ENCODE measurements at places on chromosomes 1 and 21.

GRCh38 chr1:119870917-119871596 is 25.3 kb downstream of the ADAM30 start:
- peak; percentile 8 for DNase-seq

DNA sequence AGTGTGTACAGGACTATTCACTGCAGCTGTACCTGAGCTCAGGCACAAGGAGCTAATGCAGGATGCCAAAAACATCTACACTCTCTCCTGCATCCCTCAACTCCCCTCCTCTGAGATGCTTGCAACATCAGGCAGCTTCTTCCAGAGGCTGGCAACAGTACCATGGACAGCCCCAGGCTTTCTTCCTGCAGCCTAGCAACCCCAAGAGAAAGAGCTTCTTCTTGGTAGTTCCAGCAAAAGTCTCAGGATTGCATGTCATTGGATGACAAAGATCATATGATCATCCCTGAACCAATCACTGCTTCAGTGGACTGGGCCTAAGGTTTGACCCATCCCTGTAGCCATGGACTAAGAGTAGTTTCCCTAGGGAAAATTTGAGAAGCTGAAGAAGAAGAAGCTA is 46.7 kb downstream of the CAMK2N1 start:
- DNase-seq: no peak

GRCh38 chr1:156644640-156645039 is 2.7 kb downstream of the BCAN start:
- DNase-seq: no peak

DNA sequence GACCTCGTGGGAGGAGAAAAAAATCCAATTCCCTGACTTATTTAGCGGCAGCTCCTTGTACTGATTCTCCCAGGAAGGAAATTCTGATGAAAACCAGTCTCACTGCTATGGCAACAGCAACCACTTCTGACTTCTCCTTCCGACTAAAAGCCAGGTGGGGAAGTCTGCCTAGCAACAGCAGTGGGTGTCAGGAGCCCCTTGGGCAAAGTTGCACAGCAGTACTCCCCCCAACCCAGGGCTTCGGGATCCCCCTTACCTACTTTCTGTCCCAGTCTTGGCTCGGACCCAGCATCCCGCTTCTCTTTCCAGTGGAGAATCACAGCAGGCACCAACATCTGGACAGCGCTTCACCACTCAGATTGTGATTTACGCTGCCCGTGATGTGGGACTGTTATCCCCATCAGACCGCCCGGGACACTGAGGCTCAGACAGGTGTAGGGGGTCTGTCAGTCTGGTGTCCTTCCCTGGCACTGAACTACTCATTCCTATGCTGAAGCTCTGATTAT is 24.6 kb downstream of the NKAIN1 start:
- no peak for DNase-seq

DNA sequence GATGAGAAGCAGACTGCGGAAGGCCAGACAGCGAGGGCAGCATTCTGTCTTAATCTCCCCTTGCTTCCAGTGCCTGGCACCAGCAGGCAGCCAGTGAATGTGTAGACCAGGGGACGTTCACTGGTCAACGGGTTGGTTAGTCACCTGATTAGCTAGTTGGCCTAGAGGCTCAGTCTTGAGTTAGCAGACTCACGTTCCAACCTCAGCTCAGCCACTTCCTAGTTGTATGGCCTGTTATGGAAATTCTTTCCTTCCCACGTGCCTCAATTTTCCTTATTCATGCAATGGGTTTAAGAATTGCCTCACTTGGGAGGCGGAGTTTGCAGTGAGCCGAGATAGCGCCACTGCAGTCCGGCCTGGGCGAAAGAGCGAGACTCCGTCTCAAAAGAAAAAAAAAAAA is 249.6 kb upstream of the TMEM51 start:
- no peak for DNase-seq

GRCh38 chr1:178877896-178878295 is 7.0 kb upstream of the ANGPTL1 start:
- DNase-seq: no peak

DNA sequence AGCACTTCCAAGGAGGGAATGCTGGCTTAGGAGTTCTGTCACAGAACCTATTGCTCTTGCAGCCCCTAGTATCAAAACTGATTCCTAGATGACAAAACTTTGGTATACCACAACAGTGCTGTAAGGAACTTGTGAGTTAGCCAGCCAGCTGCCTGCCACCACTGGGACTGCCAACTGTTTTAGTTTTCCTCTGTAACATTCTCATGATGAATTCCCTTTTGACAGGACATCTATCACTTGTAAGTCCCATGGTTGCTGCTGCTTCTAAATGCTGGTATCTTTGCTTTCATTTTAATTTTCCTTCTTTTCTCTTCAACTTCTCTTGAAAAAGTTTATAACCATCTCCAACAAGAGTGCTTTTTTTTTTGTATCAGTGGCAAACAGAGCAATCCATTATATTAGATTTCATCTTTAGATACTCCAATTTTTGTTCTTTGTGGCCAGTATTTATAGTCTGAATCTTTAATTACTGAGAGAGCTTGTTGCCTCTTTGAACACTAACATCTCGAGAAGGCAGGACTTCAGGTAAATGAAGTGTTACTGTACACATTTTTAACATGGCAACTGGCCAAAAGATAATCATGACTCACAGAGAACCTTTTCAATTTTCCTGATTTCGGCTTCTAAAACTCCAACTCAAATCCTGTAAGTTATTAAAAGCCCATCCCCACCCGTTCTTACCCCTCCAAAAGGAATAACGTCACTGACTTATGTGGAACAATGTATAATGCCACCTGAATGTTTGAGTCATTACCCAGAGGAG is 19.8 kb downstream of the DBT start:
- DNase-seq: no peak

GRCh38 chr1:56469640-56470371 is 109.6 kb downstream of the PLPP3 start:
- DNase-seq: no peak

DNA sequence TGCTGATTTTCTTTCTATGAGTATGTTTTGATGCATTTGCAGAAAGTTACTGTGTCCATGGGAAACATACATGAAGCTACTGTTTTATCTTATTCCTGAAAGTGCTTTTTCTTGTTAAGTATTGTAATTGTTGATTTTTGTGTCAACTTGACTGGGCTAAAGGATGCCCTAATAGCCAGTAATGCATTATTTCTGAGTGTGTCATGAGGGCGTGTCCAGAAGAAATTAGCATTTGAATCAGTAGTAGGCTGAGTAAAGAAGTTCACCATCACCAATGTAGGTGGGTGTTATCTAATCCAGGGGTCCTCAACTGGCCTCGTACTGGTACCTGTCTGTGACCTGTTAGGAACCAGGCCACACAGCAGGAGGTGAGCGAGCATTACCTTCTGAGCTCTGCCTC is 760.2 kb downstream of the PLA2G4A start:
- no peak for DNase-seq

DNA sequence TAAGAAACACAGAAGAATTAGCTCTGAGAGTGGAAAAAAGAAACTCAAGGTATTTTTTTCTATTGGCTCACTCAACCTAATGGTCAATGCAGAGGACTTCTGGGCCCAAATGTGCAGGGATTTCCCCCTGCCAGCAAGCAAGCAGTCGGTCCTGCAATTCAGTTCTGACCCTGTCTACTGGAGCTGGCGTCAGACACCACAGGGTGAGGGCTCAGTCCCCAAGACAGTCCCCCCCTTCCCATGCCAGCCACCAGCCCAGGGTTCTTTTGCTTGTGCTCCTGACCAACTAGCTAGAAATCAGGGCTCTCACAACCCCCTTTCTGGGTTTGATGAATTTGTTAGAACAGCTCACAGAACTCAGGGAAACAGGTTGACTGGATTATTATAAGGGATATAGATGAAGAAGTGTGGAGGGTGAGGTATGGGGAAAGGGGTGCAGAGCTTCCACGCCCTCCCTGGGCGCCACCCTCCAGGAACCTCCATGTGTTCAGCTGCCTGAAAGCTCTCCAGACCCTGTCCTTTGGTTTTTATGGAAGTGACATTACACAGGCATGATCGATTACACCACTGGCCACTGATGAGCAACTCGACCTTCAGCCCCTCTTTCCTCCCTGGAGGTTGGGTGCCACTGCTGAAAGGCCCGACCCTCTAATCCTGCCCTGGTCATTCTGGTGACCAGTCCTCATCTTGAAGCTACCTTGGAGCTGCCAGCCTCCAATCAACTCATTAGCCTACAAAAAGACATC is 22.5 kb upstream of the PWP2 start:
- DNase-seq: no peak

- peak; percentile 15 for DNase-seq
Observed at GRCh38 chr1:3012456-3013291, 8.6 kb upstream of the ACTRT2 start.

DNA sequence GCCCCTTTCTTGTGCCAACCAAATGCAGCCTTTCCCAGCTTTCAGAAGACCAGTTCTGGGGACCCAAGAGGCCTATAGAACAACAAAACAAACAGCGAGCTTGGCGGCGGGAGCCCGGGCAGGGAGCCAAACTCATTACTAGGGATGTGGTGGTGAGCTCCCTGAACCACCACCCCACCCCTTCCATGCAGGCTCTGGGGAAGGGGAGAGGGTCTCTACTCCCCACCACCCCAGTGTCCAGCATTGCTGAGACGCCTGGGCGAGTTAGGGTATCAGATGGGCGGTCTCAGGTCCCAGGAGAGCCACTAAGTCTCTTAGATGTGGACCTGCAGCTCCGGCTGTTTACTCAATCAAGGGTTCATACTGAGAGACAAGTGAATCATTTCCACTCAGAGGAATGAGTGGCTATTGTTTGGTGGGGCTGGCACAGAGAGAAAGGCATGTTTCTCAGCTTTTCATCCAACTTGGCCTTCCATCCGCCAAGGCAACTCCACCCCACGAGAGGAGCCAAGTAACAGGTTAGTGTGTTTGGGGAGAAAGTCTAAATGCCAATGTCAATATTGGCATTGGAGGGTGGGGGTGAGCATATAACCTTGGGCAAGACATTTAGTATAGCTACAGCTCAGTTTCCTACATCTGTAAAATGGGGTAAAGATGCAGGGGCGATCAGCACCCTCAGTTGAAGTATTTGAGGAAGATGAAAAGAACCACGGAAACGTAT is 40.9 kb downstream of the PLXNA2 start:
- DNase-seq: no peak

- no peak for DNase-seq
Observed at GRCh38 chr21:26461500-26461899, 111.6 kb downstream of the CYYR1 start.

GRCh38 chr1:33045246-33045645 is 8.6 kb upstream of the AK2 start:
- no peak for DNase-seq

DNA sequence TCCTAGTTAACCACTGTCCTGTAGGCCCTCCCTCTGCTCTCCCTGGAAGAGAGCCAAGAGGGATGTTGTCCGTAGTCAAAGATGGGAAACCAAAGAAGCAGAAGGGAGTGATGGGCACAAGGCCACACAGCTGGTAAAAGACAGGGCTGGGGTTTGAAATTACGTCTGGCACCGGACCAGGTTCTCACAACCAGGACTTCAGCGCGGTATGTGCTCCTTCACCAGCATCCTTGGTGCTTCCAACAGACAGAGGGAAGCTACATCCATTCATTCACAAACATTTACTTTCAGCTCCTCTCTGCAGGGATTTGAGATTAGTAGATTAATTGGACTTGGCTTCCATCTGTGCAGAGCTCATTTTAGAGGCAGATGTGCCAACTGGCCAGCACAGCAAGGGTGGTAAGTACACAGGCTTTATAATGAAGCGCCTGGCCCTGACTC is 191.2 kb downstream of the TRABD2B start:
- DNase-seq: no peak

GRCh38 chr1:74396933-74397332 is 115.5 kb downstream of the LRRC53 start:
- no peak for DNase-seq

DNA sequence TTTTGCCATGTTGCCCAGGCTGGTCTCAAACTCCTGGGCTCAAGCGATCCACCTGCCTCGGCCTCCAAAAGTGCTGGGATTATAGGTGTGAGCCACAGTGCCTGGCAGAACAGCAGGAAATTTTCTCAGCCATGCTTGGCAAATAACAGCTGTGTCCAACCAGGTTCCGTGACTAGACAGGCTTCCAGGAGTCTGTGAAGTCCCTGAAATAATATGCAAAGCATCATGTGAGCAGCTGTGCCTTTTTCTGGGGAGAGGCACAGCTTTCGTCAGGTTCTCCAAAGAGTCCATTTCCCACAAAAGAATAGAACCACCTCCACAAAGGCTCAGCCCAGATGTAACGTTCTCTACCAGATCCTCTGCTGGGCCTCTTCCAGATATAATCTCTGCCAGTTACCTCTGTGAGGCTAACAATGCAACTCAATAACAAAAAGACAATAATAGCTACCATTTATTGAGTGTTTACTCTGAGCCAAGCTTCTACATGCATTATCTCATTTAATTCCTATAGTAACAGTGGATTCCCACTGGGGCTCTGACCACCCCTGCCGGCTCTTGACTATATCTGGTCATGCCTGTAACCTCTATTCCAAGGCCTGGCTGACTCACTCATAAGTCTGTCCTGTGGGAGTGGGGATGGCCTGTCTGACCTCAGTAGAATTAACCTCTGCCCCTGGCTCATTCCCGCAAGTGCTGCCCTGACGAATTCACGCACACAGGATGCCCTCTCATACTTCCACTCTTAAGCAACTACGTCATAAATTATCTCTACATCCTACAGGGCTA is 4.0 kb upstream of the NKAIN1 start:
- DNase-seq: no peak

- DNase-seq: no peak
Observed at GRCh38 chr1:226002667-226003501, 3.7 kb upstream of the SDE2 start.

- DNase-seq: no peak
Observed at GRCh38 chr21:42492201-42492600, 3.8 kb downstream of the RSPH1 start.

DNA sequence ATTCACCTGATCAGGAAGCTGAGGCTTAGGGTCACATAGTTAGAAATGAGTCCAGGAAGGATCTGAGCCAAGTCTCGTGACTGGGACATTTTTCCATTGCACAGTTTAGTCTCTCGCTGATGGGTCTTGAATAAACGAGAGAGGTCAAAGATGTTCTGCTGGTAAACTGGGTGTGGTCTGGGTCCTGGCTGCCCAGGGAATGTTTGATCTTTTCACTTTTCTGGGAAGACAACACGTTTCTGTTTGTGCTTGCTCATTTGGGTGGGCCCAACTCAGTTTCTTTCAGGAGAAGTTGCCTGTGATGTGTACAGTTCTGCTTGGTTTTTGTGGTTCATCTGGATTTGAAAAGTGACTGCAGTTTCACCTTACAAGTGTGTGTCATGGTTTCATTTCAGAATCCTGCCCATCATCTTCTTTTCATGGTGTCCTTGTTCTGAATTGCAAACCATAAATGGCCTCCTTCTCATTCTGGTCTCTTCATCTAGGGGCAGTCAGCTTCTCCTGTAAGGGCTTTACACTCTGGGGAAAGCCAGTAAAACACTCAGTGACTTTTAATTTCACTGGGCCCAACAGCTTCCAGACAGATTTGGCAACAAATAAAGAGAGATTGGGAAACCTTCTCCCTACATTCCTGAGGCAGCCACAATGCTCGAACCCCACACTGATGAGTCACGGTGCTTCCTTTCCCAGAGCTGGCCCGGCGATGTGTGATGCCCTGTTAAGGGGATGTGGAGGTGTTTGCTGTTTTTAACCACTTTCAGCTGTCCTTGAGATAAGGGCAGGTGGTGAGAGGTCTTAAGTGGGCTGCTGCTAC is 7.2 kb upstream of the TACSTD2 start:
- no peak for DNase-seq
